Amygdala (tissue), 56 donors: ENCODE measurements at places on chromosomes 11 and 22.
A peak's percentile ranks its signal among the peaks of the same experiment; 100 is the strongest.

DNA sequence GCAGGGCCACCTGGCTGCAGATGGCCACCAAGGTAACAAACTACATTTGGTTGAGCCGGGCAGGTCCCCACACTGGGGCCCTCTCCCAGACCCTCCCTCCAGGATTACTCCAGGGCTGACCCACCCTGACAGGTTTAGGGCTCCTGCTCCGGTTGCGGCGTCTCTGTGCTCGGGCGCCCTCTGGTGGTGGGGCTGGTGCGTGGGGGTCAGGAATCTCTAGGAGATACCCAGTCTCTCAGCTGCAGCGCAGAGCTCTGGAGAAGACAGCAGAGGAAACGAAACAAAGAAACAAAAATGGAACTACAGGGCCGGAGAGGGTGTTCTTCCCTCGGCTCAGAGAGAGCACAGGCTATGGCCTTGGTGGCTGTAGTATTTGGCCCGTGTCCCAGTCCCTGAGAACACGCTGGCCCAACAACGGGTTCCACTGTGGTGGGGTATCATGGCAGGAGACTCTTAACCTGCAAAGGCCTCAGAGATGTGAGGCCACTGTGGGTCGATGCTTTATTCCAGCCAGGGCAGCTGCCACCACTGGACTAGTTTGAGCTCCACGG lies 2.4 kb downstream of the C11orf96 start:
- DNase-seq: no peak

DNA sequence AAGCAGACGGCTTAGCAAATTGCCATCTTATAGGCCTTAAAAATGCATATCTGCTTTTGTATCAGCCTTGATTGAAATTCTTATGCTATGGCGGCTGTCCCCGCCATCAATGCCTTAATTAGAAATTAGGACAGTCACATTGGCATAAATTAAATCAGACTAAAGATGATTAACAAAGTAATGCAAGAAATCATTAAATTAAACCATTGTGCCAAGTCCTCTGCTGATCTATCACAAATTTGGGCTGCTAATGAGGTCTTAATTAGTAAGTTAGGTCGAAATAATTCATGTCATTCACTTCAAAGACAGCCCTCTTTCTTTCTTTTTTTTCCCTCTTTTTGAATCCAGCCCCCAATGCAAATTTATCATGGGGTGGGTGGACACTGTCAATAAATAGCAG lies 159.3 kb downstream of the MIAT start:
- no peak for DNase-seq

- DNase-seq: no peak
Observed at GRCh38 chr22:46091277-46091977, 58.9 kb upstream of the PPARA start.

DNA sequence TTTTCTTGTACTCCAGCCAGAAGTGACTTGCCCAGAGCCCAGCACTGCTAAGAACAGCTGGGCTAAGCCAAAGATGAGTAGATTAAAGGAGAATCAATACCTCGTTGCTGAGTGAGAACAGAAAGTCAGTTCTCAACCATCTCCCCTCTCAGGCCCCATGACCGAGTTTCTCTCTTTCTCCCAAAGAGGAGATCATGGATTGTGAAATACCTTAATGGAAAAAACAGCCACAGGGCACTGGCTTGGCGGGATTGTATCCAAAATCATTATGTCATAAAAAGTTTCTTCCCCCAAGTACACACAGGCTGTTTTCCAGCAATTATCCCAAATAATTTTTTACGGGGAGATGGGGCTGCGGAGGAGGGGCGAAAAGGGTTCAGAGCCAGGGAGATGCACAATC lies 111.8 kb upstream of the TMEM45B start:
- DNase-seq: no peak

DNA sequence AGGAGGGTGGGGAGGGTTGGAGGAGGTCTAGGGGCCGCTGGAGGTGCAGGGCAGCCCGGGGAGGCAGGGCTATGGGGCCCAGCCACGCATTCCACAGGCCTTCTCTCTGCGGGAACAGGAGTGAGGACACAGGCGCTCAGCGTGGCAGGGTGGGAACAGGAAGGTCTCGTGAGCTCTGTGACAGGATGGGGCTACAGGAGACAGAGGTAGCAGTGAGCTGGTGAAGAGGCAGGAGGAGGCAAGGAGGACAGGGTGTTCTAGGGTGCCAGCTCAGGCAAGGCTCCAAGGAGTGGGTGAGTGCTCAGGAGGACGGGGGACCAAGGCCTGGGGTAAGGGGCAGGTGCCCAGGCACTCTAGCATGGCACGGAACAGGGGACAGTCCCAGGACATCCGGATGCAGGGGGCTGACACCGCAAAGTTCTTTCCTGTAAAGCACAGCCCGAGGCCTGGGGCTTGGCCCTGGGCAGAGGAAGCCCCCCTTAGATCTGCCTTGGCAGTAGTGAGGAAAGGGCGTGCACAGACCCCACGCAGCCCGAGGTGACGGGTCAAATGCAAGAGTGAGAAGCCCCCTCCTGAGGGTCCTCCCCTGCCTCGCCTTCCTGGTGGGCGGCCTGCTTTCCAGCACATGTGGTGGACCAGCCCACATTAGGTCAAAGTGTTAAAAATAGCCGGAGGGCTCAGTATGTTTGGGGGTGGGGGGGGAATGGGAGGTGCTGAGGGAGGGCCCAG lies 4.7 kb upstream of the NEAT1 start:
- no peak for DNase-seq

GRCh38 chr11:62505440-62506091 lies 41.0 kb downstream of the AHNAK start:
- no peak for DNase-seq

- DNase-seq: no peak
Observed at GRCh38 chr22:45120931-45121330, 42.8 kb upstream of the NUP50 start.

DNA sequence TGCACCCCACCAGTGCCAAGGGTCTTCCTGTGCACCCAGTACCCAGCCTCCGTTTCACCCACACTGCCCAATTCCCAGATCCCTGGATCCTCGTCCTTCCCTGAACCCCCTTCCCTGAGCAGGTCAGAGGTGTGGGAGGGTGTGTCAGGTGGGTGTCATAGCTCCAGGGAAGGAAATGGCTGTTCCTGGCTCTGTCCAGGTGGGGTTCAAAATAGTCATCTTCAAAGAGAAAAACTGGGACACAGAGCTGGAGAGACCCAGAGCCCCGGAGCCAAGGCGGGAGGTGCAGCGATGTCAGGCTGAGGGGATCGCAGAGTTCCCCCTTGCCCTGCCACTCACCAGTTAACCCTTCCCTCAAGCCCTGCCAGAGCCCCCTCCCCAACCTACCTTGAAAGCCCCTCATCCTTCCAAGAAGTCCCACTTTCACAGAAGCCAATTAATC lies 698 bp downstream of the C1QTNF4 start:
- DNase-seq: no peak

DNA sequence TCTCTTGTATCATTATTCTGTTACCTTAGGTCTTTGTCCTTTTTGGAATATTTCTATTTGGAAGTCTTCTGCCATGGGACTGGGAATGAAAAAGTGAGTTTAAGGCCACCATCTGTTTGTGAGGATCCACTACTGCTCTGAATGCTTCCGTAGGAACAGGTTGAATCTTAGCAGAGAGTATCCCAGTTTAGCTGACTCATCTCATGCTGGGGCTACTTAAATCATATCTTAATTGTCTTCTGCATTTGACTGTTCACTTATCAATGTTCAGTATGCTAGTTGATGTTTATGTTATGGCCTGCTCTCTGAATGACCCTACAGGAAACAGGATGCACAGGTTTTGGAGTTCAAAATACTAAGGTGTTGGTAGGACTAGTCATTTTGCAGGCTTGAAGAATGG lies 1.4 kb upstream of the OR52I2 start:
- no peak for DNase-seq

DNA sequence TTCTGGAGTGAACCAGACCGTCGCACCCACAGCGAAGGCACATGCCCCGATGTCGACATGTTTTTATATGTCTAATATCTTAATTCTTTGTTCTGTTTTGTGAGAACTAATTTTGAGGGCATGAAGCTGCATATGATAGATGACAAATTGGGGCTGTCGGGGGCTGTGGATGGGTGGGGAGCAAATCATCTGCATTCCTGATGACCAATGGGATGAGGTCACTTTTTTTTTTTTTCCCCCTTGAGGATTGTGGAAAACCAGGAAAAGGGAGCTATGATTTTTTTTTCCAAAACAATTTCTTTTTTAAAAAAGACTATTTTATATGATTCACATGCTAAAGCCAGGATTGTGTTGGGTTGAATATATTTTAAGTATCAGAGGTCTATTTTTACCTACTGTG lies 49.2 kb upstream of the OR4B1 start:
- no peak for DNase-seq

DNA sequence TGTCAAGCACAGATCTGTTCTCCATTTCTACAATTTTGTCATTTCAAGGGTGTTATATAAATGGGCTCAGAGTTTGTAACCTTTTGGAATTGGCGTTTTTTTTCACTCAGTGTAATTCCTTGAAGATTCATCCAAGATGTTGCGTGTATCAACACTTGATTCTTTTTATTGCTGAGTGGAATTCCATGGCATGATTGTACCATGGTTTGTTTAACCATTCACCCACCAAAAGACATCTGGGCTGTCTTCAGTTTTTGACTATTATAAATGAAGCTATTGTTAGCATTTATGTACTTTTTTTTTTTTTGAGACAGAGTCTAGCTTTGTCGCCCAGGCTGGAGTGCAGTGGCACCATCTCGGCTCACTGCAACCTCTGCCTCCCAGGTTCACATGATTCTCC lies 2.9 kb downstream of the OOSP1 start:
- DNase-seq: no peak

- no peak for DNase-seq
Observed at GRCh38 chr11:132114185-132114584, 743.8 kb downstream of the NTM start.

GRCh38 chr11:24965748-24966147 lies 468.9 kb downstream of the LUZP2 start:
- DNase-seq: no peak

GRCh38 chr22:17103351-17103750 lies 17.8 kb downstream of the TMEM121B start:
- DNase-seq: no peak

- DNase-seq: no peak
Observed at GRCh38 chr22:44642096-44642644, 59.8 kb upstream of the PRR5 start.

- DNase-seq: no peak
Observed at GRCh38 chr11:2540223-2540991, 95.6 kb downstream of the KCNQ1 start.

DNA sequence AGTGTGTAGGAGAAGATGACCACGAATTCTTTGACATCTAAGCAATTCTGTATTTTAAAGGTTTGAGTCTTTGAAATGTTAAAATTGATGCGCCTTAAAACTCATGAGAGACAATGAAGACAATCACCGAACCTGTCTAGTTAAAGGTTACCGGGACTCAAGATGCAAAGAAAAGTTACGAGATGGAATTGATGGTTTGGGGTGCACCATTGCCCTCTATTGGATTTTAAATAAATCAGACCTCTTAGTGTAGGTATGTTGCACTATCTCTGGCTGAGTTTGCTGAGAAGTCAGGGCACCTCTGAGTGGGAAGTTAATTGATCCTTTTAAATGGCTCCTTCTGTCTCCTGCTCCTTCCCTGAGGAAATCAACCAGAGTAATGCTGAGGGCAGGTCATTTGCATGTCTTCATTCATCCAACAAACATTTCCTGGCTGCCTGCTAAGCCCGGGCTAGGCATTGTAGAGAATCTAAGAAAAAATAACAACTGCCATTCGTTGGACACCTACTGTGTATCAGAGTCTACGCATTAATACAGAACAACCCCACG lies 19.4 kb upstream of the TMA7B start:
- DNase-seq: no peak

- DNase-seq: no peak
Observed at GRCh38 chr22:49734882-49735281, 92.8 kb downstream of the BRD1 start.

GRCh38 chr11:31805037-31805628 lies 6.0 kb downstream of the PAX6 start:
- no peak for DNase-seq

- DNase-seq: no peak
Observed at GRCh38 chr11:858762-859339, 16.2 kb downstream of the TSPAN4 start.

DNA sequence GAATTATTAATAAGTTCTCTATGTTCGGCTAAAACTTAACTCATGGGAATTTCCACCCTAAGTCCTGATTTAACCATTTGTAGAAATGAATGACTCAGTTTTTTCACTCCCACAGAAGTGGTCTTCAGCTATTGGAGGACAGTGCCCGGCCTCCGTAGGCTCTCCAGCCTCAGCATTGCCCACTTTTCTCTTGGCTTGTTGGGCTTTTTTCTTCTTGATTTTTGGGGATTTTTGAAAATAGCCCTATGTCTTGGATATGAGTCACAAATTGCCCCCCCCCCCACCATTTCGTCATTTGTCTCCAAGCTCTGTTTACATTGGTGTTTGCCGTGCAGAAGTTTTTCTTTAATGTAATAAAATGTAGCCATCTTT lies 66.7 kb downstream of the PACS1 start:
- no peak for DNase-seq

DNA sequence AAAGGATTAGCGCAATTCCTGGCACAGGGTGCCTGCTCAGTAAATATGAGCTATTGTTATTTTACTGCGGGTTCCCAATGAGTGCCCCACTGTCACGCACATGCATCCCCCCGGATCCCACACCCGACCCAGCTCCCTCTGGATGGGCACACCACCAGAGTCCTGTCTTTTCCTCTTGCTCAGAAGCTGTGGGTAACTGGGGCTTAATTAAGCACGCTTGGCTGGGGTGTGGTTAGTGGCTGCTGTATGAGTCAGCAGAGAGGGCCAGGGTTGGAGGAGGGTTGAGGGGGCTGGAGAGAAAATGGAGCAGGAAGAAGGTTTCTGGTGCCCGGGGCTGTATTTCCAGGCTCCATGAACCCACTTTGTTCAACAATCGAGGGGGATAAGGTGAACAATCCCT lies 30.3 kb upstream of the NECTIN1 start:
- DNase-seq: no peak

- peak; percentile 59 for DNase-seq
Observed at GRCh38 chr11:45180848-45181192, 34.4 kb downstream of the PRDM11 start.

- no peak for DNase-seq
Observed at GRCh38 chr11:64500176-64501013, 90.6 kb upstream of the SLC22A12 start.

GRCh38 chr11:122215244-122215992 lies 99.4 kb upstream of the BLID start:
- peak; percentile 75 for DNase-seq

- no peak for DNase-seq
Observed at GRCh38 chr11:28384418-28384817, 276.2 kb downstream of the METTL15 start.

GRCh38 chr11:64906314-64906635 lies 10.7 kb downstream of the ATG2A start:
- DNase-seq: no peak

GRCh38 chr11:47566149-47566698 lies 825 bp downstream of the PTPMT1 start:
- no peak for DNase-seq

DNA sequence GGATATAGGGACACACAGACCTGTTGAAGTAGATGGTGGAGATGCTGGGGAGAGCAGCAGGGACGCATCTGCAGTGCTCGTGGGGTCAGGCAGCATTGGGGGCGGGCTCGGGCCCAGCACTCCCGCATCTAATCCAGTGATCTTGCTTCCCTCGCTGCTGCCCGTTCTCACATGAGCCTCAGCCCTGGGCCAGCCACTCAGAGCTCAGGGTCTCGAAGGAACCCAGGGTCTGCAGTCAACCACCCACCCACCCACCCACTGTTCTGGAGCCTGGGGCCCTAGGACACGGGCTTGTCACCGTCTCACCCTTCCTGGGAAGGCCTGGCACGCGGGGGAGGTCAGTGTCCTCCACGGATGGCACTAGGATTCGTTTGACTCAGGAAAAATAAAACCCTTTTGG lies 406.0 kb downstream of the TBC1D22A start:
- DNase-seq: no peak

GRCh38 chr11:32216749-32217148 lies 125.9 kb downstream of the RCN1 start:
- DNase-seq: no peak
